Smooth muscle cell of the brain vasculature (primary cell): ENCODE measurements at places on chromosomes 7 and 10.

- DNase-seq, result no peak
Measured at GRCh38 chr10:124717041-124717757, 27.0 kb downstream of the FAM53B start.

DNA sequence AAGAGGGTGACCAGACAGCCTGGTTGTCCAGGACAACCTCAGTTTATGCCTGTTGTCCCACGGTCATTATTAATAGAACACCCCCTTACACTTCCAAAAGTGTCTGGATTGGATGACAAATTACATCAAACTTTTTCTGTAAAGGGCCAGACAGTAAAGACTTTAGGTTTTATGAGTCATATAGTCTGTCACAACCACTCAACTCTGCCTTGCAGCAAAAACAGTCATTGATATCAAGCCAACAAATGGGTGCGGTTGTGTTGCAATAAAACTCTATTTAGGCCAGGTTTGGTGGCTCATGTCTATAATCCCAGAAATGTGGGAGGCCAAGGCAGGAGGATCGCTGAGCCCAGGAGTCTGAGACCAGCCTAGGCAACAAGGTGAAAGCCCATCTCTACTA is 66.7 kb upstream of the ATP6V0A4 start:
- no peak for DNase-seq

DNA sequence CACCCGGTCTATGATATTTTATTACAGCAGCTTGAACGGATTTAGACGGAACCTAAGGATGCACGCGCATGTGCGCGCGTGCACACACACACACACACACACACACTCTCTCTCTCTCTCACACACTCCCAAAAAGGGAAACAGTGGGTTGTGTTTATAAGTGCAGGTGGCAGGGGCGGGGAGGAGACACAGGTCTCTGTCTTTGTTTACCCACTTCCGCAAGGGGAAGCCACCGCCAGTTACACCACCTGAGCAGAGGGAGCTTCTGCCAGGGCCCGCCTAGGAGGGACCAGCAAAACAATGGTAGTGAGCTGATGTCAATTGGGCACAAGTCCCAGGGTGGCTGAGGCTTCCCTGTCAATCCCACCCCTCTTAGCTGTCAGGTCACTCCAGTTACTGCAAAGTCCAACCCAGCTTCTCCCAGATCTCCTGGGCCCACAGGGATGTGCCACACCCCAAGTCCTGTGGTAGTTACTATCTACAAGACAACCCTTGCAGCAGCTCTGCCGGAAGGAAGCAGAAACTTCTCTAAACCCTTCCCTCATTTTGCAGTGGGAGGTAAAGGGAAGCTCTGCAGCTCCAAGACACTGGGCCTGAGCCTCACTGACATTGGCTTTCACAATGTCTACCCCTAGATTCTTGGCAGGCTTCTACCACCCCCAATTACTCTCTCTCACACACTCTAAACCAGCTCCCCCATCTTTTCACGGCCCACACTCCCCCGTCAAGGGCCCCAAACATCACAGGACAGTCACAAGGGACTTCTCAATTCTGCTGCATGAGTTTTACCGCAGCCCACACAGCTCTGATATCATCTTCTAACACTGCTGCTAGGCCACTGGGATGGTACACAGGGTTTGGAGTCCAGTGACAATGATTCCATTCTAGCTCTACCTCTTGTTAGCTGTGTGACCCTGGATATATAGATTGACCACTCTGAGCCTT is 17.6 kb downstream of the ANXA11 start:
- no peak for DNase-seq

DNA sequence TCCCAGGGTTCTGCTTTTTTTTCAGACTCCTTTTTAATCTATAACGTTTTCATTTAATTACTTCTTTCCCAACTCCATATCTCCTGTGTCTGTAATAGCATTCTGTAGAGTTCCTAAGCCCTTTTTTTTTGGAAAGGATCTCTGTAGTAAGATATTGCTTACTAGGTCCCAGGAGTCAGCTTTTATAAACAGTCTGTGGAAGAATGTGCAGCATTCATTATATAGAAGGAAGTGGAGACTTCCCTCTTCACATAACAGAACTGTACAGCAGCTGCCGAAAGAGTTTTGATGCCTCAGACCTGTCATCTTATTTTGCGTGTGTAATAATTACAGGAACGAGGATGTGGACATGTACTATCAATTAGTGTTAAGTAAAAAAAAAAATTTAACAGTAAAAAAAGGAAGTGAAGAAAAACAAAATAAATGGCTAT is 7.4 kb upstream of the STEAP4 start:
- DNase-seq, result no peak

- no peak for DNase-seq
Measured at GRCh38 chr7:17230099-17230807, 68.2 kb upstream of the AHR start.

- no peak for DNase-seq
Measured at GRCh38 chr7:159030490-159031134, 114.1 kb downstream of the VIPR2 start.

GRCh38 chr10:51080311-51081006 is 6.2 kb downstream of the PRKG1 start:
- no peak for DNase-seq

- DNase-seq, result no peak
Measured at GRCh38 chr7:2116989-2117591, 115.7 kb downstream of the MAD1L1 start.

DNA sequence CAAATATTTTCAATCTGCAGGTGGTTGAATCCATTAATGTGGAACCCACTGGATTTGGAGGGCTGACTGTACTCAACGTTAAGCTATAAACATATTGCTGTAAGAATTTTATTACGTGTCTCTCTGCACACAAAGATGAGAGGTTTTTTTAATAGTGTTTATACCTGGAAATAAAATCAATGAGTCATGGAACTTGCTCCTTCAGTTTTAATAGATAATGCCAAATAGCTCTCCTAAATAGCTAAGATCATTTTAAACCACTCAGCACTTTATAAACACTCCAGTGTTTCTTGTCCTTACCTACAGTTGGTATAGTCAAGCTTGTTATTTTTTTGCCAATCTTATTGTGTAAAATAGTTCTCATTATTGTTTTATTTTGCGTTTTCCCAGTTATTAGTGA is 455.6 kb upstream of the FZD8 start:
- DNase-seq, result no peak

DNA sequence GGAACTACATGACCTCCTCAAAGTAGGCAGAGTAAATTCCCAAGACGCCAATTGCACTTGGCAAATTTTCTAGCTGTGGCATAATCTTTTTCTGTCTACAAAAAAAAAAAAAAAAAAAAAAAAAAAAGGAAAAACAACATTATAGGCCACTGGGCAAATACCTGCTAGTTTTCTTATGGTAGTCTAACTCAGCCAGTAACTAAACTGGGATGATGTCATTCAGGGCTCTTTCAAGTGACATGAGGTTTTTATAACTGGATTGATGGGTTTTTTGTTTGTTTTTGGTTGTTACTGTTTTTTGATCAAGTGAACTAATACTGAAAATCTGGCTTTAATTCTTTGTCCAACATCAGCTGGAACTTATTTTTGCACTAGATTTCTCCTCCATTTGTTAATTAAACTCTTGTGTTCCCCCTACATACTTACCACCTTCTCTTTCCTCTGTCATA is 7.4 kb upstream of the VIM start:
- DNase-seq, result no peak

GRCh38 chr10:71643904-71644303 is 75.7 kb downstream of the C10orf105 start:
- no peak for DNase-seq

DNA sequence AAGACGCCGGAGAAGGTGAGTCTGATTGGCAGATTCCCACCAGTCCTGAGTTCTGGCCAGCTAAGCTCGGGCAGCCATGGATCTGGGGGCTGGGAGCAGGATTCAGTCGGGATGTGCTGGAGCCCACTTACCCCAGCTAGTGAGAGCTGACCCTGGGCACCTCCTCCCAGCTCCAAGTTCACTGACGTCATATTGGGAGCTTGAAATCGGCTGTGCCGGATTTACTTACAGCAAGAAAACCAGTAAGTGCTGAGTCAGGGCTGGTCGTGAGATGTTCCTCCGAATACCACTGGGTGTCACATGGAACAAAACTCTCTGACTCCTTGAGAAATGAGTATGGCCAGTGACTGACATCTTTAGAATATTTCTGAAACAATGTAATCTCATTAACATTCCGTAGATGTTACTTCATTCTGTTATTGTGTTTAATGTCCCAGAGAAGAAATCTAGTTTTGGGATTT is 621.2 kb downstream of the SDK1 start:
- peak; percentile 84 for DNase-seq
